ENCODE measurements at places on chromosomes 12 and 14.

GRCh38 chr14:83847102-83847501 is 1682.8 kb upstream of the FLRT2 start:
- DNase-seq: no peak

- no peak for DNase-seq
These were observed 413.7 kb upstream of the CCDC196 start for GRCh38 chr14:66072190-66073084.

GRCh38 chr12:53217051-53217930 is 10.2 kb upstream of the ITGB7 start:
- DNase-seq: no peak

DNA sequence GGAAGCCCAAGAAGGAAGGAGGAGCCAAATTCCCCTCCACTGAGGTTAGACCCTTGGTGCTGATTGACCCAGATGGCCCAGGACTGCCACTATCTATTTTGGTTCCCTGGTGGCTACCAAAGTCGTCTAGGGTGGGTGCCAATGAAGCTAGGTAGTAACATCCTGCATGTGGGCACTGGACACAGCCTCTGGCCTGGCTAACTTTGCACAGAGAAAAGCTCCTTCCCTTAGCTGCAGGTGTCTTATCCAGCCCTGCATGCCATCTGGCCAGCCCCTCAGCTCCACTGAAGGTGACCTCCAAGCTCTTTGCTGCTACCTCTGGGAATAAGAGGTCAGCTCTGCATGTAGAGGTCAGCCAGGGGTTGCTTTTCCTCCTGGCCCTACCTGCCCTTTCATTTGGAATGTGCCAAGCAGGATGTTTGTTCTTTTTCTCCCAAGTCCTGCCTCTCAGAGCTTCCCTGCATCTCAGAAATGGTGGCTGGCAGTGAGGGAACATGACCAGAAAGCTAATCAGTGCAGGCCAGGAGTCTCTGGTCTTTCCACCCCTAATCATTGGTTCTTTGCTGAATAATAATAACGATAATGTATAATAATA is 34.0 kb downstream of the JDP2 start:
- no peak for DNase-seq

- DNase-seq: no peak
These were observed 84.2 kb upstream of the GRIN2B start for GRCh38 chr12:14065616-14066015.

DNA sequence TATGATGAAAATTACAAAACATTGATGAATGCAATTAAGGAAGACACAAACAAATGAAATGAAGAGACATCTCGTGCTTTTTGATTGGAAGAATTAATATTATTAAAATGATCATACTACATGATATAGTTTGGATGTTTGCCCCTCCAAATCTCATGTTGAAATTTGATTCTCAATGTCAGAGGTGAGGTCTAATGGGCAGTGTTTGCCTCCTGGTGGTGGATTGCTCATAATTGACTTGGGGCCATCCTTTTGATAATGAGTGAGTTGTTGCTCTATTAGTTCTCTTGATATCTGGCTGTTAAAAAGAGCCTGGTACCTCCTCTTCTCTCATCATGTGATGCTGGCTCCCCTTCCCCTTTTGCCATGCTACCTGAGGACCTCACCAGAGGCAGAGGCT is 56.7 kb downstream of the CD163L1 start:
- DNase-seq: no peak

DNA sequence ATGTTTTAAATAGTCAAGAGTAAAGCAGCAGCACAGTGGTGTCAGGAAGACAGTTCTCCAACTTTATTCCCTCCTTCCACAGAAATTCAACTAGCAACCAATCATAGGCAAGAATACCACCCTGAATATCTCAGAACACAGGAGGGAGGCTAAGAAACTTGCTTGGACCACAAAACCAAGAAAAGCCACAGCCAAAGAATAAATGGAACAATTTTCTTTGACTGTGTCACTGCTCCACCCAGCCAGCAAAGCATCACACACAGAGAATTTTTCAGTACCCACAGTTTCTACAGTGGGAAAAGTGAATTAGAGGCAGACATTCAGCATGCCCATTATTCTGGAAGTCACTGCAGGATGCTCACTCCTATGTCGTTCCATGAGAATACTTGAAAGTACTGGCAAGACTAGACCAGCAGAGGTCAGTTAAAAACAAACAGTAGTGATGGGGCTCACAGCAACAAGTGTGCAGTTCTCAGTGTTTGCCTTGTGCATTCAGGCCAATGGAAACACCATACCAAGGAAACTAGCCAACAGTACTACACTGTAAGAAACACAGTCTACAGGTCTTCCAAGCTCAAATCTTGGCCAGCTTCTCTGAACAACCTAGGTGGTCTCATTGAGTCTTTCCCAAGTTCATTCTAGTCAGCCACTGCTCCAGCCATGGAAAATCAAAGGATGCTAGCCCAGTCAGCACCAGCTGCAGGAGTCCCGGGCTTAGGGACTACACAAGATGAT is 56.8 kb upstream of the FOXG1 start:
- DNase-seq: peak; percentile 52

GRCh38 chr14:102900631-102901571 is 21.6 kb upstream of the AMN start:
- DNase-seq: no peak

DNA sequence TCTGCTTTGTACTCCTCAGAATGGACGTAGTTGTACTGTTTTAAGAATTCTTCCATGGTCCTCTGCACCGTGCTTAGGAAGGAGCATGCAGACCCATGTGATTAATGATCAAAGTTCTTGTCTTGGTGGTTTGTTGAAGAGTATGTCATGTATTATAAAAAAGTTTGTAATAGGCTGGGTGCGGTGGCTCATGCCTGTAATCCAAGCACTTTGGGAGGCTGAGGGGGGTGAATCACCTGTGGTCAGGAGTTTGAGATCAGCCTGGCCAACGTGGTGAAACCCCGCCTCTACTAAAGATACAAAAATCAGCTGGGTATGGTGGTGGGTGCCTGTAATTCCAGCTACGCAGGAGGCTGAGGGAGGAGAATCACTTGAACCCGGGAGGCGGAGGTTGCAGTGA is 61.8 kb upstream of the RTL1 start:
- DNase-seq: no peak

DNA sequence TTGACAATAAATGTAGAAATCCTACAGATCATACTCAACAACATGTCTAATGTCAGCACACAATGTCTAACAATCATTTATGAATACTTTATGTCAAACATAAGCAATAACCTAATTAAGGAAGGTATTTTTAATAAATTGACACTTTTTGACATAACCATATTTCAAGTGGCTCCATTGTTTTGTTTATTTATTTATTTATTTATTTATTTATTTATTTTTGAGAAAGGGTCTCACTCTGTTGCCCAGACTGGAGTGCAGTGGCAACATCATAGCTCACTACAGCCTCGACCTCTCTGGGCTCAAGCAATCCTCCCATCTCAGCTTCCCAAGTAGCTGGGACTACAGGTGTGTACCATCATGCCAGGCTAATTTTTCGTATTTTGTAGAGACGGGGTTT is 267.6 kb upstream of the BTG1 start:
- no peak for DNase-seq

DNA sequence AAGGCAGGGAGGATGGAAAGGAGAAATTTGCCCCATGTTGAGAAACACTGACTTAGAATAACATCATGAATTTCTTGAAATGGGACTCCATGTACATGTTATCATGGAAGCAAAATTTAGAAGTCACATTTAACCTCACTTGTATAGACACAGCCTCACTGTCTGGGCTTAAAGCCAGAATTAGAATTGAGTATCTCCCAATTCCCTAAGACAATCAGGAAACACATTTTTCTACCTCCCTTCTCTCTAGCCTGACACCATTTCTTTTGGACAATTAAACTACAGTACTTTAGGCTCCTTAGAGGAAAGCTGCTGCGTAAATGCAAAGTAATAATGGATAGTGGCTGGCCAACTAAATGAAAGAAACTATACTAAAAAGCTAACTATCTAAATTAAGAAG is 795.5 kb downstream of the C12orf50 start:
- DNase-seq: peak; percentile 11

DNA sequence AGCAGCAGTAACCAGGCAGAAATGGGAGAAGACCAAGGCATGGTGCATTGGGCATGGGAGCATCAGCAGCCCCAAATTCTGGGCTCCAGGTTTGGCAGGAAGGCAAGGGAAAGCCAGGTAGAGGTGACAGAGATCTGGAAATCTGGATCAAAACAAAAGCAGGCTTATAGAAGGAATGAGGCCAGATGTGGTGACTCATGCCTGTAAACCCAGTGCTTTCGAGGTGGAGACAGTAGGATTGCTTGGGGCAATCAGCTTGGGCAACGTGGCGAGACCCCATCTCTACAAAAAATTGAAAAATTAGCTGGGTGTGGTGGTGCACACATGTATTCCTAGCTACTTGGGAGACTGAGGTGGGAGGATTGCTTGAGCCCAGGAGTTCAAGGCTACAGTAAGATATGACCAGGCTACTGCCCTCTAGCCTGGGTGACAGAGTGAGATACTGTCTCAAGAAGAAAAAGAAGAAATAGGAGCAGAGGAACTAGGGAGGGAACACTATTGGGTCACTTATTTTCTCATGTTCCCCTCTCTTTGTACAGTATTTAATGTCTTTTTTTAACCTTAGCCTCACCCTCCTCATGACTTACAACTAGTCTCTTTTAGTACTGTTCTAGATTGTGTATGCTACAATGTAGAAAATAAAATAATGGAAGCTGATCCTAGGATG is 25.1 kb downstream of the SLC4A8 start:
- DNase-seq: no peak

DNA sequence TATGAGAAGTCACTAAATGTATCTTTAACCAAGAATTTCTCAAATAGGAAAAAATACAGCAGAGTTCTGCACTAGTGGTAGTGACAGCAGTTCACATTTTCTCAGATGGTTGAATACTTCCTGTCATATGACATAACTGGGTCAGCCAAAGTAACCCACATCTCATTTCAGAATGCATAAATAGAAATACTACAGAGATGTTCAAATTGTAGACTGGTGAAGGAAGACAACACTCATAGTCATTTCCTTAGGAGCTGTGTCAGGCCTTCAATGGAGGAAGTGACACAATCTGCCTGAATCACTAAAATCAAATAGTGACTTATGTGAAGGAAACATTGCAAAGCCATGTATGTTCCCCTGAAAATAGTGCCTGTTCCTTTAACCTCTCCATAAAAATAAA is 32.4 kb downstream of the FERMT2 start:
- peak; percentile 63 for DNase-seq

DNA sequence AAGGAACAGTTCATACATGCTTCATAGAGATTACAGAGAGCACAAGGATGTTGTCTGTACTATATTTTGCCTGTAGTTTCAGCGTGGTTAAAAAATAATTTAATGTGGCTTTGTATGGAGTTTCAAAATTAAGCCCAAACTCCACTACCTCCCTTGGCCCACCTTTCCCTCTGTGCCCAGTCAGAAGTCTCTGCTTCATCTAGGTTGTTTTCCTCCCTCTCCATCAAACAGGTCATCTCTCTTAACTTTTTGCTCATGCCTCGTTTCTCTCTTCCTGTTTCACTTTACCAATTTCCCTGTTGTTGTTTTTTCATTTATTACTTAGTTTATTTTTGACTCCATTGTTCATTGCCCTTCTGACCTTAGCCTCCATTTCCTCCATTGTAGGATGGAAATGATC is 94.9 kb upstream of the NEDD1 start:
- DNase-seq: no peak

GRCh38 chr12:12592930-12593329 is 18.7 kb upstream of the CREBL2 start:
- DNase-seq: peak; percentile 42

DNA sequence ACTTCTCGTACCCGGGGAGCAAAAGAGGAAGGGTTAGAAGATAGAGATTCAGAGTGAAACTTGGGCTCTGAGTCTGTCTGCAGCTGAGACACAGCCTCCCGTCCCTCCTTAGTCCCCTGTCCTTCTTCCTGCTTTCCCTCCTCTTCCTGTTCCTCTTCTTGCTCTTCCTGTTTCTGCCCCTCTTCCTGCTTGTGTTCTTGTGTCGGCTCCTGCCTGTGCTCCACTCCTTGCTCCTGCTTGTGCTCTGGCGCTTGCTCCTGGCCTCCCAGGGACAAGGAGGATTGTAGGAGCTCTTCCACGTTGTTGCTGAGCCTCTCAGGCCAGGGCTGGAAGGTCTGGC is 3.0 kb downstream of the ACRBP start:
- DNase-seq: no peak

DNA sequence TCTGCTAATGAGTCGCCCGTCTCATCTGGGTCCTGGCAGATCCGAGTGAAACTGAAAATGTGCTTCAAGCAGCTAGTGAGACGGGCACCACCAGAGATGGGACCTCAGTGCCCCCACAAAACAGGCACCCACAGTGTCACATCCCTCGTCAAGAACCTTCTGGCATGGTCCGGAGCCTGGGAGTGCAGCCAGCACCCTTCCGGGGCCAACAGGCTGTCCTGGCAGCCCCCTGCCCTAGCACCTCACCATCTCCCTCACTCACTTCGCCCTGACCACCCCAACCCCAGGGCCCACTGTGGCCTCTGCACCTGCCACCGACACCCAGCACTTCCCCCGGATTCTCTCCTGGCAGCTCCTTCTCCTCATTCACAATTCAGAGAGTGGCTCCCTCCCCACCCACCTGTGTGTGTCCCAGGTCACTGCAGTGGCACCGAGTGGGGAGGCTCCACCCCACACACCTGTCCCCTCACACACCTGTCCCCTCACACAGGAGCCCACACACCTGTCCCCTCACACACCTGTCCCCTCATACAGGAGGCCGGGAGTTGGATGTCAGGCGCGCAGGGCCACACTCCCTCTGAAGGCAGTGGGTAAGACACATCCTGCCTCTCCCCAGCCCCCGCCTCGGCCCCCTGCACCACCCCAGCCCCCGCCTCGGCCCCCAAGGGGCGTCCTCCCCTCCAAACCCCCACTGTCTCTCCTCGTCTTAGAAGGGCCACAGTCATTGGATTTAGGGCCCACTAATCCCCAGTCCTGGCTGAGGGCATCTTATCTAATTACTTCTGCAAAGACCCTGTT is 7.9 kb downstream of the GALNT9 start:
- DNase-seq: no peak

DNA sequence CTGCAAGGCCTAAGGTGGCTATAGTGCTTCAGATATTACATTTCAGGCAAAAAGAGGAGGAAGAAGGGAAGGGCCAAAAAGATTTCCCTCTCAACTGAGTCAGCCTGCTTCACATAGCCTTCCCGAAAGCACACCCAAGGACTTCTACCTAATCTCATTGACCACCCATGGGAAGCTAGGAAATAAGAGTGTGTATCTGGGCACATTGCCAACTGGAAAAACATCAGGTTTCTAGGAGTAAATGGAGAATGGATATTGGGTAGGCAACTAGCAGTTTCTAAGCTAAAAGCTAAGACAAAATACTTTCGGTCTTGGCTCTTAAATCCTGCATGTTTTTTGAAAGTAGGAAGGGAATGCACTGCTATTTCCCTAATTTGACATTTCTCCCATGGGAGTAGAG is 221.7 kb upstream of the GRIP1 start:
- no peak for DNase-seq

- no peak for DNase-seq
These were observed 41.3 kb upstream of the OR6J1 start for GRCh38 chr14:22685467-22685866.

DNA sequence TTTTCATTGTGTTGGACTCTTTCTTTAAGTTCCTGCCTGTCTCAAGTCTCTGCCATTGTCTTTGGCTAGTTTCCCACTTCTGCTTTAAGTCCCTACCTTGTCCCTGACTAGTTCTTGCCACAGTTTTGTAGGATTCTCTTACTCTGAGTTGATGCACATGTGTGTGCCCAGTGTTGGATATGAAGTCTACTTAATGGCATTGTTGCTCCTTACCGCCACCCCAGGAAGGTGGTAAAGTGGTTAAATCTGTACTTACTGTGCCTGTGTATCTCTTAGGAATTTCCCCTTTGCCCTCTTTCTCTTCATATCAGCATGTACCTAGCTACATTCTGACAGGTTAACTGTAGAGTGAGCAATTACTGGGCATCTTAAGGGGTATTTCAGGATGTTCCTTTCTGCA is 227.1 kb downstream of the NUBPL start:
- no peak for DNase-seq

Measured in astrocyte of the spinal cord (primary cell).